ENCODE measurements at places on chromosomes 3 and 15. TPM values are rescaled to one million over a fixed set of nuclear protein-coding genes. Genes with fewer than 3 reads are reported as not detected.

The MLH1 gene
- 30.8 TPM for total RNA-seq

The KIF15 gene
- total RNA-seq: 5.1 TPM

The CDHR4 gene
- total RNA-seq: not detected

The GOLGA8K gene
- not detected for total RNA-seq

The ARPP21 gene
- not detected for total RNA-seq

DNA sequence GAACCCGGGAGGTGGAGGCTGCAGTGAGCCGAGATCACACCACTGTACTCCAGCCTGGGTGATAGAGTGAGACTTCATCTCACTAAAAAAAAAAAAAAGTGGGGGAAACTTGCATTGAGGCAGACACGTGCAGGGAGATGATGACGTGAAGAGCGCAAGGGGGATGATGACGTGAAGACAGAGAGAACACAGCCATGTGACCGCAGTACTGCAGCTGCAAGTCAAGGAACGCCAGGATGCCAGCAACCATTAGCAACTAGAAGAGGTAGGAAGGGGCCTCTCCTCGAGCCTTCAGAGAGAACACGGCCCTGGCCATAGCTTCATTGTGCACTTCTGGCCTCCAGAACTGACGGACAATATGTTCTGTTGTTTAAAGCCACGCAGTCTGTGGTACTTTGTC is 28.3 kb downstream of the RFT1 start:
- H3K36me3 ChIP-seq: peaks cover 34% of the 10 kb centered on the region
- peaks cover 26% of the 10 kb centered on the region for H3K4me1 ChIP-seq
- H3K4me3 ChIP-seq: no peak overlapping the region
- no peak for DNase-seq

The B3GALNT1 gene
- total RNA-seq: 3.2 TPM

The EIF1B gene
- 38.4 TPM for total RNA-seq

DNA sequence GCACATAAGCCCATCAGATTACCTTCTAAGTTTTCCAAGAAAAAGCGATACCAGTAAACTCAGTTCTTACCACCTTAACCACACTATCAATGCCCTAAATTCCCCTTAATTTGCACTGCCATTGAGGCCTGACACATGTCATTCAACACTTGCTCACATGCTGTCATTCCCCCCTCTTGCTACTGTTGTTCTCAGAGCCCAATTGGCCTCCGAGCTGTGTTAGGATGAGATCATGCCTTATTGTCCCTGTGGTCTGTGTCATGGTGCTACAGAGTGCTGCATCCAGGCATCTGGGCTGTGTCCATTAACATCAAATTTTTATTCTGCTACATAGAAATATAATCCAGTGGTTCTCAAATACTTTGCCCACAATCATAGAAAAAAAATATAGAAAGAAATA is 213.6 kb downstream of the SSR3 start:
- peaks cover 7% of the 10 kb centered on the region for H3K27me3 ChIP-seq
- no peak for DNase-seq
- no peak overlapping the region for H3K4me3 ChIP-seq
- H3K27ac ChIP-seq: no peak overlapping the region
- H3K4me1 ChIP-seq: no peaks in the 10 kb centered on the region

Measured in HFFc6 (cell line).